ENCODE measurements at places on chromosomes 13 and 19. TPM values are rescaled to one million over a fixed set of nuclear protein-coding genes. Genes with fewer than 3 reads are reported as not detected.
A peak's percentile ranks its signal among the peaks of the same experiment; 100 is the strongest.

MYO9B gene
- total RNA-seq = 38.5 TPM

MCEMP1 gene
- total RNA-seq = not detected

AMER2 gene
- total RNA-seq = not detected

ATP4B gene
- total RNA-seq = not detected

GPR12 gene
- not detected for total RNA-seq

TJP3 gene
- 32.5 TPM for total RNA-seq

KLK15 gene
- not detected for total RNA-seq

B3GLCT gene
- total RNA-seq = 11.0 TPM

CYP2A6 gene
- total RNA-seq = not detected

UBL5 gene
- total RNA-seq = 628 TPM

SH2D3A gene
- 0.65 TPM for total RNA-seq

DNA sequence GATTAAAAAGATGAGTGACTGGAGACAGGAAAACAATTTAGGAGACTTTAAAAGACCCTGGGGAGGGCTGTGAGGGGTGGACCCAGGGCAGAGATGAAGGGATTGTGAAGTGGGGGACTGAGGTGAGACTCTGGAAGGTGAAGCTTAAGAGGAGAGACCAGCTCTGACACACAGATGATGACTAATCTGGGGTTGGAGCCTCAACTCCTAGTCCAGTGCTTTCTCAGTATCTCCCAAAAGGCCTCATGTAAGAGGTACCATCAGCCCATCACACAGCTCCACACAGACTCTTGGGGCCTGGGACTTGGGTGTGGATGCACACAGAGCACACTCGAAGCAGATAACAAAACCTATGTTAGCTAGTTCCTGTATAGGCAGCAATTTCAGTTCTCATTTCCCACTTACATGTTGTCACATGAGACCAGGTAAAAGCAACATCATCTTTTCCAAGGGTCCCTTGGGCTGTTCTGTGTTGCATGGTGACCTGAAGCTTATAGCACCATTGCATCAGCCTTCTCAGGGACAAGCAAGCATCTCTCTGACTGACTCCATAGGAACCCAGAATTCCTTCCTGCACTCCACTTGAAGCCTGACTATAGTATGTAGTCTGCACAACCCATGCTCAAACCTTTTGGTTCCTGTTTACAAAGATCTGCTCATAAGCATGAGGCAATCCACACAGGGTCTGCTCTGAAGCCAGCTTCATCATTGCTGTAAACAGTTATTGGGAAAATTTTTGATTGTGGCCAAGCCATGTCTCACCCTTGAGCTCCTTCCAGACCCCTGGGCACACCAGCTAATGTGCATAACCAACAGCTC, 88.6 kb upstream of the MYCBP2 start:
- DNase-seq = no peak
- no peaks in the 10 kb centered on the region for H3K27me3 ChIP-seq
- no peaks in the 10 kb centered on the region for H3K4me1 ChIP-seq
- H3K4me3 ChIP-seq = no peak overlapping the region
- H3K27ac ChIP-seq = no peak overlapping the region
- no peaks in the 10 kb centered on the region for H3K36me3 ChIP-seq

DNA sequence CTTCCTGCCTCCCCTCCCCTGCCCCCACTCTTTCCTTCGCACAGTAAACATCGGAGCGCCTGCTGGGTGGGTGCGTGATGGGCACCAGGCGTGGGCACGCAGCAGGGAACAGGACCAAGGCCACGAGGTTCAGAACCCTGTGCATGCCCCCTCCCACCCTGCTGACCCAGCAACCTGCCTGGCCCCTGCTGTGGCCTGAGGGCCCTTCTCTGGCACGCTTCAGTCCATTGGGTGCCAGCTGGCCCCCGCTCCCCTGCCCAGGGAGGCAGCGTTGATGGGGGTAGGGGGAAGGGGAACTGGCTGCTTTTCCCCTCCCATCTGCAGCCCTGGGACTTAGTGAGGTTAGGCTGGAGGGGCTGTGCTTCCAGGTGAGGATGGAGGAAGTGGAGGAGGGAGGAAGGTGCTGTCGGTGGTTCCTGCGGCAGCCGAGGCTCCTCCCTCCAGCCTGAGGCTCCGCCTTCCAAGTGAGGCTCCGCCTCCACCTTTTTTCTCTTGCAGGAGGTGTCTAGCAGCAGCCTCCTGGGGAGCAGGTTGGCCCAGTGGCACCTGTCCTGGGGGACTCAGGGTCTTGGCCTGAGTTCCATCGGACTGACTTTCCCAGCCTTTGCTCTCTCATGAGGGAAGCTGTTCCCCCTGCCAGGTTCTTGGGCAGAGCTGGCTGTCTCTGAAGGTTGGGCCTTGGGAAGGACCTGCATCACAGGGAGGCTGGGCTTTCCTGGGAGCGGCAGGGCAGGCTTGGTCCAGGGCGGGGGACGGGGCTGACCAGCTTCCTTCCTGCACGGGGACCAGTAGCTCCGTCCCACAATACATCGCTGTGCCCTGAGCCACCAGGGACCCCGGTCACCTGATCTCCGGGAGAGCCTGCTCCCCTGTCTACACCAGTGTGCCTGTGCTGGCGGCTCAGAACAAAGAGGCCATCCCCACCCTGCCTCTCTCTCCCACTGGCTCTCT, 7.3 kb downstream of the PIAS4 start:
- DNase-seq = peak; percentile 10
- H3K4me3 ChIP-seq = no peak overlapping the region
- no peak overlapping the region for H3K27ac ChIP-seq
- H3K36me3 ChIP-seq = no peaks in the 10 kb centered on the region
- H3K4me1 ChIP-seq = no peaks in the 10 kb centered on the region

GRCh38 chr19:16343156-16343555, 18.5 kb downstream of the KLF2 start:
- H3K27me3 ChIP-seq = no peaks in the 10 kb centered on the region
- H3K4me1 ChIP-seq = no peaks in the 10 kb centered on the region
- H3K27ac ChIP-seq = no peak overlapping the region
- no peak for DNase-seq

DNA sequence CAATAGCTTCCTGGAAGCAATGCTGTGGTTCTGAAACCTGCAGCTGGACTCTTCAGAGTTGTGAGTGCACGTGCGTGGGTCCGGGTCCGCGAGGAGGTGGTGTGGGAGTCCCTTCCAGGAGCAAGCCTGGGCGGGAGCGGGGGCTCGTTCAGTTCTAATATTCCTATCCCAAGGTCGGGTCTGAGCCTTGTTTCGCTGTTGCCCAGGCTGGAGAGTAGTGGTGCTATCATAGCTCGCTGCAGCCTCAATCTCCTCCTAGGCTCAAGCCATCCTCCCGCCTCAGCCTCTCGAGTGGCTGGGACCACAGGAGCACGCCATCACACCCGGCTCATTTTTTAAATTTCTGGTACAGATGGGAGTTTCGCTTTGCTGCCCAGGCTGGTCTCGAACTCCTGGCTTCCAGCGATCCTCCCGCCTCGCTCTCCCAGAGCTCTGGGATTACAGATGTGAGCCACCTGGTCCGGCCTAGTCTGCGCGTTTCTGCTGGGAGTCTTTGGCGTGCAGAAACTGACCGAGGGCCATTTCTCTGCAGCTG, 625 bp downstream of the ZFP82 start:
- H3K27ac ChIP-seq = no peak overlapping the region
- peaks cover 34% of the 10 kb centered on the region for H3K27me3 ChIP-seq
- H3K4me1 ChIP-seq = peaks cover 7% of the 10 kb centered on the region

DNA sequence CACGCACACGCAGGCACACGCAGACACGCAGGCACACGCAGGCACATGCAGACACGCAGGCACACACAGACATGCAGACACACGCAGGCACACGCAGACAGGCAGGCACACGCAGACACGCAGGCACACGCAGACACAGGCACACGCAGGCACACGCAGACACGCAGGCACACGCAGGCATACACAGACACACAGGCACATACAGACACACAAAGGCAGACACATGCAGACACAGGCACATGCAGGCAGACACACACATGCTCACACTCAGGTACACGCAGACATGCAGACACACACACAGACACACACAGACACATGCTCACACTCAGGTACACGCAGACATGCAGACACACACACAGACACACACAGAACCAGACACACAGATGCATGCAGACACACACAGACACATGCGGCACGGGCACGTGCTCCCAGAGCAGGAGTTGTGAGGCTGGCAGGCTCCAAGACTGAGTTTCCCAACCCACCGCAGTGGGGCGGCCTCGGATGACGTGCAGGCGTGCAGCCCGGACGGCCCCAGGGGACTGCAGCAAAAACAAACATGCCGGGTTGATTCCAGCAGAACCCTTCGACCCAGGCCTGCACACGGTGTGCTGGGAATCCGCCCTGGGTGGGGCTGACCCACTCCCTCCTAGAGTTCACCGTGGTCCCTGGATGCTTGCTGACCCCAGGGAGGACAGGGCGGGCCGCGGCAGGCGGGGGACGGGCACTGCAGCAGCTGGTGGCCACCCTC, 100.0 kb downstream of the GADD45B start:
- peaks cover 6% of the 10 kb centered on the region for H3K4me1 ChIP-seq
- H3K27ac ChIP-seq = no peak overlapping the region
- H3K4me3 ChIP-seq = no peak overlapping the region
- H3K36me3 ChIP-seq = no peaks in the 10 kb centered on the region
- peaks cover 11% of the 10 kb centered on the region for H3K27me3 ChIP-seq

DNA sequence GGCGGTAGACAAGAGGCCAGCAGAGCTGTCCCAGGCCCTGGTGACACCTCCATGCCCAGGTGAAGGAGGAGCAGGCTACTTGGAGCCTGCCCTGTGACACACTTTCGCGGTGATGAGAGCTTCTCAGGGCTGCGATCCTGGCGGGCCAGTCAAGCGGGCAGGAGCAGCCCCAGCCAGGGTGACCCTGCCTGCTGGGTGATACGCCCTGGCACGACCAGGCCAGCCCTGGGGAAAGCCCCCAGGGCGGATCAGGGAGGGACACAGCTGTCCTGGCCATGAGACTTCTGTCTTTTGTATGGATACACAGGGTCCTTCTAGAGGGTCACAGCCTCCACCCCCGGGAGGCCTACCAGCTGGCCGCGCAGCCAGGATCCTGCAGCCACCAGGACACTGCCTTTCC, 13.1 kb downstream of the DNM2 start:
- H3K27ac ChIP-seq = no peak overlapping the region
- no peaks in the 10 kb centered on the region for H3K36me3 ChIP-seq
- no peaks in the 10 kb centered on the region for H3K27me3 ChIP-seq
- H3K4me3 ChIP-seq = no peak overlapping the region
- DNase-seq = no peak

DNA sequence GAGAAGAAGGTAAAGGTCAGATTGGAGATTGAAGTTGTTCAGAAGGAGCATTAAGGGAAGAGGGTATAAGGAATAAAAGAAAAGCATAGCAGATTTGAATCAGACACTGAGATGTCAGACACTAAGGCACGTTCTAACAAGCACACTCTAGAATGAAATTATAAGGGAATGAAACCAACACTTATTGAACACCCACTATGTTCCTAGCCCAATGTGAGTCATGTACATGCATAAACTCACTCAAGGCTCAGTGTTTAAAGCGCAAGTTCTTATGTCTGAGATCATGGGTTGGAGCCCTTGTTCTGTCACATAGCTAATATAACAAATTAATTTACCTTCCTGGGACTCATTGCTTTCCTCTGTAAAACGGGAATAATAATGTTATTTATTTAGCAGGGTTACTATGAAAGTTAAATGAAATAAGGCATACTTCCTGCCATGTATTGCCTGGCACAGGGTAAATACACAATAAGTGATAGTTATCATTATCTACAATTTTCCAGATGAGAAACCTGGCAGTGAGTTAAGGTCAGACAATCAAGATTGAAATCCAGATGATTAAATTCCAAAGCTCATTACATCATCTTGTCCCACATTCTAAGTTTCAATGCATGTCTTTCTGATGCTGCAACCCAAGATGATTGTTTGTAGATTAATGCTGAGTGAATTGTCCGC, 68.3 kb upstream of the DACH1 start:
- no peaks in the 10 kb centered on the region for H3K36me3 ChIP-seq
- DNase-seq = no peak
- H3K27ac ChIP-seq = no peak overlapping the region
- H3K4me1 ChIP-seq = no peaks in the 10 kb centered on the region
- H3K27me3 ChIP-seq = no peaks in the 10 kb centered on the region

- no peak for DNase-seq
- no peaks in the 10 kb centered on the region for H3K27me3 ChIP-seq
- no peaks in the 10 kb centered on the region for H3K36me3 ChIP-seq
- H3K27ac ChIP-seq = no peak overlapping the region
Measured at GRCh38 chr13:114167426-114167825, 11.6 kb upstream of the CFAP97D2 start.

GRCh38 chr13:111559612-111560403, 239.4 kb downstream of the TEX29 start:
- H3K36me3 ChIP-seq = no peaks in the 10 kb centered on the region
- H3K27me3 ChIP-seq = no peaks in the 10 kb centered on the region
- no peak overlapping the region for H3K27ac ChIP-seq
- no peaks in the 10 kb centered on the region for H3K4me1 ChIP-seq
- DNase-seq = no peak
- no peak overlapping the region for H3K4me3 ChIP-seq
